Activated CD4-positive, alpha-beta T cell treated with anti-CD3 and anti-CD28 coated beads, Interleukin-2, amount 50 U/mL, for 48 hours (primary cell): ENCODE measurements at places on chromosomes 1 and 21.

DNA sequence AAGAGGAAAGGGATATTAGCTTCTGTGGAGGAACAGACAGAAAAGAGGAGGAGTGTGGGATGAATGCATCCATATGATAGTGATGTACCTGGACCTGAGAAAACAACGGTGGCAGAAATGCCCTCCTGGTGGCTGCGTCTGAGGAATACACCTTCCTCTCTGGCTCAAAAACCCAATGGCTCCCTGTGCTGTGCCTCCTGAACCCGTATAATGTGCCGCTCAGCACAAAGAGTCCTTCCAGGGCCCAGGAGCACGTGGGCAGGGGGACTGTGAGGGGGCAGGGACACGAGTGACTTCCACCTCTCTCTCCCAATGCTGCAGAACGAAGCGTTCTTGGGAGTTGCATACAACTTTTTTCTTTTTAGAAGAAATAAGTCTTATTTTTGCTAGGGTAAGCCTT, 31.2 kb downstream of the IRF2BP2 start:
- DNase-seq, result no peak

- no peak for DNase-seq
These were observed 36.2 kb downstream of the HSD3B2 start for GRCh38 chr1:119451158-119451557.

GRCh38 chr1:28199328-28200233, 23.1 kb upstream of the PTAFR start:
- peak; percentile 73 for DNase-seq

DNA sequence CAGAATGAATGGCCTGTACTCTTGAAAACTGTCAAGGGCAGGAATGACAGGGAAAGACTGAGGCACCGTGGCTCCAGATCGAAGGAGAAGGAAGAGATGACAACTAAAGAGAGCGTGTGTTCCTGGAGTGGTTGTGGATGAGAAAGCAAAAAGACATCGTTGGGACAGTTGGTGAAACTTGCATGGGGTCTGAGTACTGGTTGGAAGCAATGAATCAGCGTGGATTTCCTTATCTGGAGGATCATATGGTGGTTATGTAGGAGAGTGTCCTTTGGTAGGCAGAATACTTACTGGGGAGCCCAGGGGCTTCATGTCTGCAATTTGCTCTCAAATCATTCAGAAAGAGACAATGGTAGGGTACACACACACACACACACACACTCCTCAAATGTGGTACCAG, 13.9 kb downstream of the LEMD1 start:
- DNase-seq, result no peak

GRCh38 chr1:56963667-56964066, 2.1 kb downstream of the C8B start:
- no peak for DNase-seq

DNA sequence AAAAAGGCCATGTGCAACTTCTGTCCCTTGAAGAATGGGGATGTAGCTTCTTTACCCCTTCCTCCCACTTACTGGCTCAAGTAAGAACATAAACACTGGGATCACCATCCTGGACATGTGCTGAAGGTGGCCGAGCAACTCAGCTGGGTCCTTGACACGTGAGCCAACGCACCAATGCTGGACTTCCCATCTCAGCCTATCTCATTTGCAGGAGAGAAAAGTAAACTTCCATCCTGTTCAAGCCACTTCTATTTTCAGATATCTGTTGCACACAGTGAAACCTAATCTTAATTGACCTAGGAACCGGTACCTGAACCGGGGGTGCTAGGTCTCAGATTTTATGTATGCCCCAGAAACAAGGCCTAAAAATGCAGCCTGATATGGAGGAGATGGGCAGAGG, 75.3 kb downstream of the HLCS start:
- no peak for DNase-seq

DNA sequence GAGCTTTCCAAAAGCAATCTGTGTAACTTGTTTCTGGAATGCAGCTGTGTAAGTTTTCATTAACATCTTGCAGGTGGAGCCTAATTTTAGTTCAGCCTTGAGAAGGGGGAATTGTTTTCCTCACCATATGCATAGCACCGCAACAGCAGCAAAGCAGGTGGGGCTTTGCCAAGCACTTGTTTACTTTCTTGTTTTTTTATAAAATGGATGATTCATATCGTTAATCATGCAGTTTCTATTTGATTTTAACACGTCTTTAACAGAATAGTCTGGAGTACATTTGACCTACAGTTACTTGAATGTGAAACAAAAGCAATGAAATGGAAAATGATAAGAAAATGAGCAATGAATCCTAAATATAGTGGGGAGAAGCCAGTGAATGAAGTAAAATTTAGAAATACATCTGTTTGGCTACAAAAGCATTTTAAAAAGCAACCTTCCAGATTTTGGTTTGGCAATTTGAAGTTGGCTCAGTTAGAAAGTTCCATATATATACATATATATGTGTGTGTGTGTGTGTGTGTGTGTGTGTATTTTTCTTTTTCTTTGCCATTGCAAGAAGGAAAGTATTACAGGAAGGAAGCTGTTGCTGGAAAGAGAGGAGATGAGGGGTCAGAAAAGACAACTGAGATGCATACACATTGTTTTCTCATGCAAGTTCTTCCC, 119.0 kb upstream of the ADGRL2 start:
- DNase-seq, result no peak

DNA sequence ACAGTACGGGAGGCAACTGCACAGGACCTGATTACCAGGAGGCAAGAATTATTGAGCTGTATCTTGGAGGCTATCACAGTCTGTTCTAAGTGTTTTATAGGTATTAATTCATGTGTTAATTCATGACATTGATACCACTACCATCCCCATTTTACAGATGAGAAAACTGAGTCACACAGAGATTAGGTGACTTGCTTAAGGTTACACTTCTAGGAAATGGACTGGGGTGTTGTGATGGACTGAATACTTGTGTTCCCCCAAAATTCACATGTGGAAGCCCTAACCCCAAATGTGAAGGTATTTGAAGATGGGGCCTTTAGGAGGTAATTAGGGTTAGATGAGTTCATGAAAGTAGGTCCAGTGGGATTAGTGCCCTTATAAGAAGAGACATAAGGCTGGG, 10.1 kb upstream of the TRIM63 start:
- DNase-seq, result no peak

DNA sequence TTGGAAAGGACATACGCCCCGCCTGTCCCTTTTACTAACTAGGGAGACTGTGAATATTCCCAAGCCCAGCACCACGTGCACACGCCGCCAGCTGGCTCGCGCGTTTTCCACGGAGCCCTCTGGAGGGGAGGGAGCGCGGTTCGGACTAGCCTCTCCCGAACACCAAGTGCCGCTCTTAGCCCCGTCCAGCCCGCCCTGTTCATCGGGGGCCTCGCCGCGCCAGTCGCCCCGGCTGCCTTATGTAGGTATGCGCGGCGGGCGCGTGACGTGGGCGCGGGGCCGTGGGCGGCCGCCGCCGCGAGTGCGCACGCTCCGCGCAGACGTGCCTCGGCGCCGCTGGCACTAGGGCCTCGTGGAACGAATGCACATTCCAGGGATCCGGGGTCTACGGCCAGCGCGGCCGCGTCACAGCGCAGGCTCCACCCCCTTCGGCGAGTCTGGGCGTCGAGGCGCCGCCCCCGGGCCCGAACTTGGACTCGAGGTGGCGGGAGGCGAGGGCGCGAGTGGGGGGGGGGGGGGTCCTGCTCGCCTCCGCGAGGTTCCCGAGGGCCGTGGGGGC, 767 bp upstream of the IRF2BP2 start:
- DNase-seq, result peak; percentile 94

- no peak for DNase-seq
These were observed 33.8 kb downstream of the PEX14 start for GRCh38 chr1:10508511-10508951.

- DNase-seq, result peak; percentile 31
These were observed 16.9 kb downstream of the RPTN start for GRCh38 chr1:152141971-152142584.

GRCh38 chr1:88228114-88228513, 456.0 kb upstream of the PKN2 start:
- no peak for DNase-seq

DNA sequence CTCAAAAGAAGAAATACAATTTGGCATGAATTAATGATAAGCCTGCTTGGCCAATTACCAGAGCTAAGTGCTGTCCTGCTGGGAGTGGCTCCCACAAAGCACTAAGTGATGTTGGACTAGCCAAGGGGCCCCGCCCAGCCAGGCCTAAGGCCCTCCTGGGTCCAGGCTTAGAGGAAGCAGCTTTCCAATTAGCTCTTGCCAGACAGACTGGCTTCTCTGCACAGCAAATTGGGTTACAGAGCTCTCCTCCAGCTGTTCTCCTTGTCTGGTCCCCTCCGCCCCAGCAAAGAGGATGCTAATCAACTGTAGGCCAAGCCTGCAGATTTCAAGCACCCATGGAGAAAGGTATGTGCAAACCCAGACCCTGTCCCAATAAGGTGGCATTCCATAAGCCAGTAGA, 151.9 kb downstream of the DMRTA2 start:
- DNase-seq, result no peak

DNA sequence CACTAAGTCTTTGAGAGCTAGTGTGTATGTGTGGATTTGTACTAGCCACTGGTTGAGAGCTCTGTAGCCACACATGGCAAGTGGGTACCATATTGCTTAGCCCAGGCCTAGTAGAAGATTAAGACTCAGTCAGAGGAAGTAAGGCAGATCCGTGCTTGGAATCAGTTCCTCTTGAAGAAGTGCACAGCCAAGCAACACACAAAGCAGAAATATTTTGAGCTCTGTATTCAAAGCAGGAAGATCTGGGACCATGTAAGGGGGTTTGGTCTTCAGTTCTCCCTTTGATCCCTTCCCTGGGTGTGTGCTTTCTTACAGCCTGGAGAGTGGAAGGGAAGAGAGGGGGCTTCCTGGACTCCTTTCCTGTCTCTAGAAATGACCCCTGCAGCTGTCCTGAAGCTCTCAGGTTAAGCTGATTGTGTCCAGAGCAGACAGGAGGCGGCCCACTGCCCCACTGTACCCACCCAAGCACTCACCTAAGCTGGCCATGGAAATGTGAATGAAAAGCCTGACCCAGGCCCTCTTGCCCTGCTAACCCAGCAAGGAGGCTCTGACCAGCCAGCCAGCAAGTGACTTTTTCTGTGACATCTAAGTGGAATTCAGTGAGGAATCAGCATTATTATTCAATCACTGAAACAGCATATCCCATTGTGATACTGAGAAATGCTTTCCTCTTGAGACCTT, 3.6 kb downstream of the ETS2 start:
- DNase-seq, result no peak

DNA sequence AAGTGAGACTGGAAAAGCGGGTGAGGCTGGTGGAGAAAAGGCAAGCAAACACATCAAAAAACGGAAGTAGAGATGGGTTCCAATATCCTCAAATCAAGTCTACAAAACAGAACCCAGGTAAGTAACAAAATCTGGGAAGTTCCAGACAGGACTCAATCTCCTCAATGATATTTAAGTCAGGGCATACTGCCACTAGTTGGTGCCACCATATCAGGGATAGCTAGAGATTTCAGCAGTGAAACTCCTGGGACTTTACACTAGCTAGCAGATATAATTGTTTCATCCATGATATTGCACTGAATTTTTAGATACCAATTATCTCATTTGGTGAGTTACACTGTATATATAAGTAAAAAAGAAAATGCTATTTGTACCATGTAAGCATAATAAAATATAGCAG, 52.0 kb downstream of the EYA3 start:
- DNase-seq, result no peak

- no peak for DNase-seq
These were observed 3.2 kb upstream of the ZBTB21 start for GRCh38 chr21:42013376-42013775.

DNA sequence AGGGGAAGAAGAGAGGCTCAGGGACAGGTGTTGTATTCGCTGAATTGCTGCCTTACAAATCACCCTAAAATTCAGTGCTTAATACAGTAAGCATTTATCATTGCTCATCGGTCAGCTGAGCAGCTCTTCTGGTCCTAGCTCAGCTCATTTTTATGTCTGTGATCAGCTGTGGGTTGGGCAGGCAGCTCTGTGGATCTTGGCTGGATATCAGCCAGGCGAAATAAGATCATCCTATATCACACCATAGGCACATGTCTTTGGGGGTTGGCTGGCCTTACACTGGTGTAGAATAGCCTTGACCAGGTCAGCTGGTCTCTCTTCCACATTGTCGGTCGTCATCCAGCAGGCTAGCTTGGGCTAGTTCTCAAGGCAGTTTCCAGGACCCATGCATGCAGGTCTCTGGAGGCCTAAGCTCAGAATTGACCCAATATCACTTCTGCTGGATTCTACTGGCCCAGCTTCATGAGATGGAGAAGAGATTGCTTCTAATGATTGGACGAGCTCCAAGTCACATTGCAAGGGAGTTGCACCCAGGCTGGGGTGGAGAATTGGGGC, 448.6 kb downstream of the KIF26B start:
- no peak for DNase-seq

DNA sequence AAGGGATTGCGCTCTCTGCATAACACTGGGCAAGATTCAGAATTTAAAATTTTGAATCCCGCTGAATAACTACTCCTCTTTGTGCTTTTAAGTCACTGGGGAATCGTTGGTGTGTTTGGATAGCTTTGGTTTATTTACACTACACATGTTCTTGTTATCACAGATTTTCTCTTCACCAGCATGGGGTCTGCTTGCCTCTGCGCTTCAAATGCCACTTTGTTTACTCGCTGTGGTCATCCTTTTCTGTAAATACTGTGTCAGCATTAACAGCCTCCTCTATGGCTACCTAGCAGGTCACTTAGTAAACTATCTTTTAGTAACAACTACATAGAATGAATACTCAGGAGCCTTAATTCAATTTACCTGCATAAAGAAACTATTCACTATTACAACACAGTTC, 14.4 kb upstream of the KCNH1 start:
- no peak for DNase-seq

DNA sequence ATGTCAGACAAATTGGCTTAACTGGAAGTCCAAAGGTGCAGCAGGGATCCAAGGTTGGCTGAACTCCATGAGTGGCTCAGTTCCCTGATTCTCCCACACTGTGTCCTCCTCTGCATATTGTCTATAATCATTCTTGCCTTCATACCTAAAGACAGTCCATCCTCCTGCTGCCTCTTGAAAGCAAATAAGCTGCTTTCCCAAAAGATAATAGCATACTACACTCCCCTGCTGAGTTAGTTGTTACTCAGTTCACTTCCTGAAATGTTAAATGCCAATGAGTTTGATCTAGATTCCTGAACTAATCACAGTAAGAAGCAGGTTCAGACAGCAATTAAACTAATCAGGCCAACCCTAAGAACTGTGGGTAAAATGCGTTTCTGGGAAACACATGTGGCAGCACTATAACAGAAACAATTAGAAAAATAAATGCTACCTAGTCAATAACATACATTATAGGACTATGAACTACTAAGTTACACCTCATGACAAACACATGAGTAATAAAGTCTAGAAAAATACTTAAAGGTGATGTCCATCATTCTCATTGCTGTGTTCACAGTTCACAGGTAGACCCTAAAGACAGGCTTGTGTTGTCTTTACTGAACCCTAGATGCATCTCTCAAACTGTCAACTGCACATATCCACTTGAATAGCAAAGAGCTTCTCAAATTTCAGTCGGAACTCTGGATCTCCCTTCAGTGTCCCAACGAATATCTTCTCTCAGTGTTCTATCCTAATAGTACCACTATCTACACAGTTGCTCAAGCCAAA, 50.8 kb upstream of the BOLA1 start:
- DNase-seq, result no peak

GRCh38 chr1:88984569-88984968, 7.9 kb downstream of the KYAT3 start:
- DNase-seq, result no peak

GRCh38 chr1:150536836-150537731, 12.1 kb upstream of the ADAMTSL4 start:
- no peak for DNase-seq
